Thoracic aorta endothelial cell (primary cell): ENCODE measurements at places on chromosomes 16 and 17. TPM values are rescaled to one million over a fixed set of nuclear protein-coding genes. Genes with fewer than 3 reads are reported as not detected.

The FCSK gene
- 7.6 and 9.0 TPM in 2 replicates for total RNA-seq

The CDIP1 gene
- total RNA-seq: 21.3 and 26.1 TPM in 2 replicates

The TRIM47 gene
- total RNA-seq: 21.5 and 38.1 TPM in 2 replicates

The GDPD3 gene
- 1.7 and 2.0 TPM in 2 replicates for total RNA-seq

The DCTN5 gene
- total RNA-seq: 68.1 and 71.5 TPM in 2 replicates

The CDRT15 gene
- total RNA-seq: not detected in 2 replicates

The SMPD3 gene
- total RNA-seq: not detected in 2 replicates

The CCL3 gene
- not detected in 2 replicates for total RNA-seq

The TNS4 gene
- not detected in 2 replicates for total RNA-seq

The KCNJ18 gene
- not detected in 2 replicates for total RNA-seq

The KRT15 gene
- 2.1 and 2.3 TPM in 2 replicates for total RNA-seq

The CHST5 gene
- total RNA-seq: not detected in 2 replicates

The CD300LB gene
- not detected in 2 replicates for total RNA-seq

The VASN gene
- 0.13 and 0.22 TPM in 2 replicates for total RNA-seq

The MYH2 gene
- total RNA-seq: not detected in 2 replicates

The SENP3 gene
- total RNA-seq: 66.1 and 78.8 TPM in 2 replicates

The TBC1D3I gene
- 0.14 and 1.1 TPM in 2 replicates for total RNA-seq

The GAA gene
- total RNA-seq: 28.3 and 33.0 TPM in 2 replicates

The ABCC12 gene
- total RNA-seq: not detected in 2 replicates

The CCT6B gene
- 0.57 and 0.80 TPM in 2 replicates for total RNA-seq

The IL34 gene
- total RNA-seq: 0.14 and 0.27 TPM in 2 replicates

The CCL23 gene
- total RNA-seq: 2.4 and 5.9 TPM in 2 replicates

The MAF gene
- 0.66 and 2.3 TPM in 2 replicates for total RNA-seq

The RPRML gene
- total RNA-seq: not detected in 2 replicates

The FMNL1 gene
- 0.93 and 1.1 TPM in 2 replicates for total RNA-seq
